ENCODE measurements at places on chromosomes 12 and 14. TPM values are rescaled to one million over a fixed set of nuclear protein-coding genes. Genes with fewer than 3 reads are reported as not detected.

DNA sequence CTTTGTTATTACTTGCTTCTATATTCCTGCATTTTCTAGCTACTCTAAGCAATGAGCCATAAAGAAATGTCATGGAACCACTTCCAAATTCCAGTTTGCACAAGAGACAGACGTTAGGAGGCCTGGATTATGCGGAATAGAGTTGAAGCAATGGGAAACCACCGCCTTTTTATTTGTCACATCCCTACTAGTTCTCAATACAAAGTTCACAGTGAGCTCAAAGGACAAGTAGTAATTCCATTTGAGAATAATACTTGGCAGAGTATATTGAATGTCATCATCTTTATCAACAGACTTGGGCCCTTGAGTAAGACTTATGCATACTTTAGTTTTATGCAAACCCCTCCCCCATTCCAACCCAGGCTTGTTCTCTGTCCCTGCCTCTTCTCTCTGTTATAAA lies 3.7 kb upstream of the SLC15A5 start:
- DNase-seq: no peak

GRCh38 chr14:64790478-64790877 lies 86.3 kb downstream of the PLEKHG3 start:
- no peak for DNase-seq

- no peak for DNase-seq
Measured at GRCh38 chr12:106239951-106240335, 7.9 kb downstream of the CKAP4 start.

- DNase-seq: no peak
Measured at GRCh38 chr12:27464220-27464554, 17.7 kb downstream of the SMCO2 start.

The SAMD15 gene
- total RNA-seq: 2.2 TPM

DNA sequence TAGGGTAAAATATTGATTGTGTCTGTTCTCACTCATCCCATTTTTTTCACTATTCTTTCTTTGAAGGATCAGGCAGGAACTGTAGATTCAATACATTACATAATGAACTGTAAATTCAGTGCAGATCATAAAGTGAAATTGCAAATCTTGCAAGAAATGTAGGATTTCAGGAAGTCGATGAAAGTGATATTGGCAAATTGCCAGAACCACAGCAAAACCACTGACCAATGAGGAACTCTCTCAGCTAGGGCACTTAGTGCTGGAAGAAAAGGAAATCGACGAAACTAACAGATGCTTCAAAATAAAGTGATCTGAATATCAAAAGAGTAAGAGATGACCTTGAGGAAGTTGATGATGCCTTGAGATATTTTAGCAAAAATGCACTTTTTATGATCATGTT lies 157.6 kb downstream of the AACS start:
- DNase-seq: no peak

- DNase-seq: no peak
Measured at GRCh38 chr14:30345511-30345910, 213.4 kb upstream of the G2E3 start.

- no peak for DNase-seq
Measured at GRCh38 chr14:92348154-92348553, 25.2 kb downstream of the SLC24A4 start.

The TC2N gene
- 54.2 TPM for total RNA-seq

DNA sequence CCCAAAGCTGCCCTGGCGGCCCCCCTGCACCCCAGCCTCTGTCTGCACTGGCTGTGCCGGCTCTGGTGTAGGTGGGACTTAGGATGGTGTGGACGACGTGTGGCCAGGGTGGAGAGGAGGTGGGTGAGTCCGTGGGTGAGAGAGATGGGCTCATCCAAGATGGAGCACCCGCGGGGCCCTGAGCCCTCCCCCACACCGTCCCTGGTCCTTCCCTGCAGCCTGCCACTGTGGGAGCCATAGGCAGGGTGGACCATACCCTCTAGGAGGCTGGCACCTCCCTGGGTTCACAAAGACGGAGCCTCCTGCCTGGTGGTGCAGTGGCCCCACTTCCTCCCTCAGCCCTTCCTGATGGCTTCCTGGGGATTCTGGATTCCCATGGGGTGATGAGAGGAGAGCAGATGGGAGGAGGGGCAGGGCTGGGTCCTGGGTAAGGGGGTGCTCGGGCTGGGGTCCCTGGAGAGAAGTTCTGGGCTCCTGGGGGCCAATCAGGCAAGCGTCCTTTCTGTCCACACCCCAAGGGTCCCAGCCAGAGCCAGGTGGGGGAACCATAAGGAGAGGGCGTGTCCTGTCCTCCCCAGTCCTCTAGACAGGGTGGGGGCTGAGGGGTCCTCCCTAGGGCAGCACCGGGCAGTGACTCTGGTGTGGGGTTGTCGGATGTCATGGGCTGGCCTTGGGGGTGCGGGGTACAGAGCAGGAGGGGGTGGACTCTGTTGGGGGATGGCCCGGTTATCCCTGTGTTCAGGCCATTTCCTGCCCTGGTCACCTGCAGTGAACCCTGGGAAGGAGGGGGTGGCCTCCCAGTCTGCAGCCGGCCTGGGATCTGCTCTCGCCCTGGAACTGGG lies 384.8 kb downstream of the TMEM121 start:
- no peak for DNase-seq

GRCh38 chr12:87953256-87953860 lies 75.8 kb downstream of the C12orf50 start:
- no peak for DNase-seq

DNA sequence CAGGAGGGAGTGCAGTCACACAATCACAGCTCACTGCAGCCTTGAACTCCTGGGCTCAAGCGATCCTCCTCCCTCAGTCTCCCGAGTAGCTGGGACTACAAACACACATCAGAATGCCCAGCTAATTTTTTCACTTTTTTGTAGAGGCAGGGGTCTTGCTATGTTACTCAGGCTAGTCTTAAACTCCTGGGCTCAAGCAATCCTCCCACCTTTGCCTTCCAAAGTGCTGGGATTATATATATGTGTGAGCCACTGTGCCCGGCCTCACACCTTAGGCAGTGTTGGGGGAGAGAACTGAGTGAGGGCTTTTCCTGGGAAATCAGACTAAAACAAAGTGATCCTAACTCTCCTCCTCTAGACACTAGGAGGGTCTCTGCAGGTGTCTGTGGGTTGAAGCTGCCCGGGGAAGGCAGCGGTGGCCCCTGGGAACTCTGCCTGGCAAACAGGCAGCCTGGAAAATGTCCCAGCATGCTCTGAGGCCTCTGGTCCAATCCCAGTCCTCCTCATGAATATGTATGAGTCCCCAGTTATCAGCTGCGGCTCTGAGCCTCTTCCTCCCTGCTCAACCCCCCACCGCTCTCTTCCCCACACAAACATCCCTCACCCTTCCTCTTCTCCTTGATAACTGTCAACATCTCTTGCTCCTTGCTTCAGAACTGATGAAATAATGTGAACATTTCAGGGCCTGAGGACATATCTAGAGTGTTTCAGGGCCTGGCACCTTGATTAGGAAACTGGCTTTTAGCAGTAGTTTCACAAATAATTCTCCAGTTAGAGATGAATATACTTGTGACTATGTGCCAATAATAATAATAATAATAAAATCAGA lies 7.9 kb upstream of the NAA25 start:
- no peak for DNase-seq

- DNase-seq: no peak
Measured at GRCh38 chr12:47735649-47736048, 10.4 kb upstream of the ENDOU start.

DNA sequence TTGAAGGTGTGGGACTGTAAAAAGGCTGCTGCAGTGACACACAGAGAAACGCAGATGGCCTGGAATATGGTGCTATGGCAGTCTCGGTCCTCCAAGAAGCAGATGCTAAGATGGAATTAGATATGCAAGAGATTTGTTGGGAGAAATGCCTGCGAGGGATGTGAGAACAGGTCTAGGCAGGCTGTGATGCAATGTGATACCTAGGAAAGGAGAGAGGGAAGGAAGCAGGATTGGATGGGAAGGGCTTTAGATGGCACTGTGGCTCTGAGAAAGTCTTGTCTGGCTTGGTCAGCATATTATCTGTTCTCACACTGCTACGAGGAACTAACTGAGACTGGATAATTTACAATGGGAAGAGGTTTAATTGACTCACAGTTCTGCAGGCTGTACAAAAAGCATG lies 374.4 kb downstream of the BCAT1 start:
- no peak for DNase-seq

The ACVRL1 gene
- total RNA-seq: 69.3 TPM

The ATL1 gene
- total RNA-seq: 6.1 TPM

GRCh38 chr12:71981149-71981548 lies 42.5 kb downstream of the TPH2 start:
- no peak for DNase-seq

DNA sequence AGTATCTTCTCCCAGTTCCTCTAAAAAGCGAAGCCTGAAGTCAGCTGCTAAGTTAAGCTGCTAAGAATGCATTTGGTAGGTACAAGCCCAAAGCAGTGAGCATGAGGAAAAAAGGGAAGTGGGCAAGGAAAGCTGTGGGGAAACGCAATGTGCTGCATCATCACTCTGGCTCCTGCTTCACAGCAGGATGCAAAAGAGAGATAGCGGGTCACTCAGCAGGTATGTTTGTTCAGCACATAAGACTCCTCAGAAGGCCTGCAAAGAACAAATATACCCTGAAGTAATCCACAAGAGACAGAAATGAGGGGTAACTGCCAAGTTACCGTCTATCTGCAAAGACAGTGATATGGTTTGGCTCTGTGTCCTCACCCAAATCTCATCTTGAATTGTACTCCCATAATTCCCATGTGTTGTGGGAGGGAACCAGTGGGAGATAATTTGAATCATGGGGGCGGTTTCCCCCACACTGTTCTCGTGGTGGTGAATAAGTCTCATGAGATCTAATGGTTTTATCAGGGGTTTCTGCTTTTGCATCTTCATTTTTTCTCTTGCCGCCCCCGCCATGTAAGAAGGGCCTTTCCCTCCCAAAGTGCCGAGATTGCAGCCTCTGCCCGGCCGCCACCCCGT lies 127.4 kb upstream of the EGLN3 start:
- no peak for DNase-seq

The NFE2 gene
- 1.6 TPM for total RNA-seq

DNA sequence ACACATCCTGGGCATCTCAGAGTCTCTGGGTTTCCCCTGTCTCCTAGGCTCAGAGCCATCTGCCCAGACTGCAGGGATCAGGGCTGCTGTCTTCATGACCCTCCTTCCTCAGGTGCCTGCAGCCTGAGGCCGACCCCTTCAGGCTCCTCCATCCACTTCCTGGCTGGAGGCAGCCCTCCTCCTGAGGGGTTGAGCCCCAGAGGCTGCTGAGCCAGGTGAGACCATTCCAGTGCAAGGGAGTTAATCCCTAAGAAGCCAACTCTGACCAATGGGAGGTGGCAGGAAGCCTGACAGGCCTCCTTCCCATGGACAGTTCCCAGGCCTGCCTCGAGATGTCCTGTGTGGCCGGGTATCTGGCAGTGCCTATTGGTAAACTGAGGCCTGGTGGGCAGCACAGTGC lies 8.4 kb upstream of the PPP4R4 start:
- no peak for DNase-seq

DNA sequence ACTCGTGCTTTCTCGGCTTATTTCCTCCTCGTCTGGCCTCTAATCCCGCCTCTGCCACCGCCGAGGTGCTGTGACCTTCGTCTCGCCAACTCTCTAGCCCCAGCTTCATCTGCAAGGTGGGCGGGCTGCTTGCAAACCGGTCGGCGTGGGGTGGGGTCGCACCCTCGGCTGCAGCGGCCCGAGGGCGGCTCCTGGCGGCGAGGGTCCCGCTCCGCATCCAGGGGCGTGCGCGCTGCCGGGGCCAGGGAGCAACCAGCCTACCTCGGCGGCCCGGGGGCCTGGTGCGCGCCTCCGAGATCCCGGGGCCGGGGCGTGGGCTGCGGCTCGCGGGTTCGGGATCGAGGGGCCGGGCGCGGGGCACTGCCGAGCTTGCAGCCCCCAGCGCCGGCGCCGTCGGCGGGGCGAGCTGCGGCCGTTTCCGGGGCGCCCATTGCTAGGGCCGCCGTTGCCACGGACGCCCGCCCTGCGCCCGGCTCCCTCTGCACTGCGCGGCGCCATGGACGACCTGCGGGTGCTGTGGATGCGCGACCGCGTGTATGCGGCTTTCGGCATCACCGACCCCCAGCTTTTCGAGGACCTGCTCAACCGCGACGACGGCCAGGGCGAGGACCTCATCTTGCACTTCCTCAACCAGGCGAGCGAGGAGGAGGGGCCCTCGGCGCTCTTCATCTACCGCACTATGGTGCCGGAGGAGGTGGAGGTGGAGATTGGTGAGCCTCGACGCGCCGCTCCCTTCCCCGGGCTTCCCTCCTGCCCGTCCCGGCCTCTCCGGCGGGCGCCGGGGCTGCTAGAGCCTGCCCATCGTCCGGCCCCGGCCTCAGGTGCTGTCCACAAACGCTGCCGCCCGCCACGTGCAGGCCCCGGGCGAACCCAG lies at the start of gene DNAH10:
Gene DNAH10 (plus strand): TSS at position 461 of the 874 bp plus-strand sequence. CDS start 36 bp downstream, at position 497.
- no peak for DNase-seq

DNA sequence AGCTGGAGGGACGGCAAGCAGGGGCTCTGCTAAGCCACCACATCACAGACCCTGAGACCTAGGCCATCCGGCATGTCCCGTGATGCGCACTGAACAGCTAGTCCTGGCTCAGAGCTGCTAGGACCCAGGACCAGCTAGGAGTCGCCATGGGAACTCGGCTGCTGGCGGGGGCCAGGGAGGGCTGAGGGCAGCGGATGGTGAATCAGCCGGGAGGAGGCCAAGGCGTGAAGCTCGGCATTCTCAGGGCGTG lies 5.1 kb downstream of the AHNAK2 start:
- DNase-seq: no peak

DNA sequence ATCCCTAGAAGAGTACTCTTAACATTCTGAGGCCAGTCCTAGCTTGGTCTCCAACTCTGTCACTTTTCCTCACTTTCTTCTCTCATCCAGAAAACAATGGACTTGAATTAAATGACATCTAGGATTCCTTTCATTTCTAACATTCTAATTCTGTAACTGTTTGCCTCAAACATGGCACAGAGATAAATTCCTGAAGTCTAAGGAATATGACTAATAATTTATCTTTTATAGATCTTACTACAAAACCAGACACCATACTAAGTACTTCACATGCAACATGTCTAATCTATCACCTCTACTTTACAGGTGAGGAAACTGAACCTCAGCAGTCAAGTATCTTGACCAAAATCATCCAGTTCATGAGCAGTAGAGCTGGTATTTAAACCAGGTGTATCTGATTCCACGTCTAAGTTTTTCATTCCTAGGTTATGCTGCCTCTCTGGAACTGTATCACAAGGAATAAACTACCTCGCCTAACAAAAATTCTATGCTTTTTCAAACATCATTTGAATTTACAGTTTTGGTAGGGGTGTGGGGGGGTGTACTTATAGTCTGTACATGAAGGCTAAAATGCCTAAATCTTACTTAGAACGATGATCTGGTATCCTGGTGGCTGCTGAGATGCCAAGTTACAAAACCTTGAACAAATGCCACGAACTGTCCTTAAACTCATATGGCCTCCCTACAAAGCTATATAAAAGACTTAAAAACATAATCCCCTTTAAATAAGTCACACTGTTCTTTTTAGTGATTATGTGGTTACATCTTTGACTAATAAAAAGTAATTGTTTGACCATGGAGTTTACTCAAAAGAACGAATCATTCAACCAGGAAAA lies 41.6 kb downstream of the ATXN2 start:
- DNase-seq: no peak

DNA sequence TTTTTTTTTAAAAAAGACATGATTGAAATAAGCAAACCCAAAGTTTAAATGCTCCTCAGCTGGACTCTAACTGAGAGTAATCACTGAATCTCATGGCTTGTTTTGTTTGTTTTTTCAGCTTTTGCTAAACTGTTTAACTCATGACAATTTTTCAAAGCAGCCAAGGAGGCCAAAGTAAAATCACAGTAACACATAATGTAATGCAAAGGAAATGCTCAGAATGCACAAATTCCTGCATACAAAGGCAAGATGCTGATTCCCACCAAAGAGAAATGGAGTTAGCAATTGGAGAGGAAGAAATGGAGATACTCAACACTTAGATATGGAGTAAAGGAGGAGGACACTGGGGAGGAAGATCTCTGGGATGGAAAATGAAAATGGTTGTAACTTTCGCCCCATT lies 126.2 kb upstream of the SOX5 start:
- no peak for DNase-seq

Data from omental fat pad (tissue), 4 donors.